Naive thymus-derived CD4-positive, alpha-beta T cell (primary cell): ENCODE measurements at places on chromosomes 5 and 9. TPM values are rescaled to one million over a fixed set of nuclear protein-coding genes. Genes with fewer than 3 reads are reported as not detected.

DNA sequence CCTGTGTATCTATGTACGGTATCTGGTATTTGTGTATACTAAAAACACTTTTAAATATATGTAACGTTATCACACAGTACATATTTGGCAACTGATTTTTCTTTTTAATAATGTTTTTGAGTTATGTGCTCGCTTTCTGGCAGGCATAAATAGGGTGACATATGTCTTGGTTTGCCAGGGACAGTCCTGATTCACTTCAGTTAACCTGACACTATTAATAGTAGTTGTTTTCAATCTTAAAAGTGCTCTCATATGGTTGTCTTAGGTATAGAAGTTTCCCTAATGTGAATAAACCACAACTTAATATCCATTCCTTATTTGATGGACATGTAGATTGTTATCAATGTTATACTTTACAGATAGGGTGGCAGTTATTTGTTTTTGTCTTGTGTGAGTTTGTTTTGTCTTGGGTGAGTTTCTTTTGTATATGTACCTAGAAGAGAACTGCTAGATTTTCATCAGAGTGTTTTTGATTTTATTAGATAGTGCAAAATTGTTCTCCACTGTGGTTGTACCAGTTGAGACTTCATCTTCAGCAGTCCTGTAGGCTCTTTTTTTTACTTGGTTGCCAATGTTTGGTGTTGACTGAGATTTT, 7.9 kb downstream of the G3BP1 start:
- H3K27me3 ChIP-seq, result no peaks in the 10 kb centered on the region
- peaks cover 2% of the 10 kb centered on the region for H3K36me3 ChIP-seq
- H3K4me3 ChIP-seq, result no peak overlapping the region
- no peak for DNase-seq

GRCh38 chr5:151213803-151214613, 9.9 kb downstream of the CCDC69 start:
- no peaks in the 10 kb centered on the region for H3K36me3 ChIP-seq
- peak overlapping the region; percentile 74 for H3K4me3 ChIP-seq
- peaks cover 80% of the 10 kb centered on the region for H3K4me1 ChIP-seq

DNA sequence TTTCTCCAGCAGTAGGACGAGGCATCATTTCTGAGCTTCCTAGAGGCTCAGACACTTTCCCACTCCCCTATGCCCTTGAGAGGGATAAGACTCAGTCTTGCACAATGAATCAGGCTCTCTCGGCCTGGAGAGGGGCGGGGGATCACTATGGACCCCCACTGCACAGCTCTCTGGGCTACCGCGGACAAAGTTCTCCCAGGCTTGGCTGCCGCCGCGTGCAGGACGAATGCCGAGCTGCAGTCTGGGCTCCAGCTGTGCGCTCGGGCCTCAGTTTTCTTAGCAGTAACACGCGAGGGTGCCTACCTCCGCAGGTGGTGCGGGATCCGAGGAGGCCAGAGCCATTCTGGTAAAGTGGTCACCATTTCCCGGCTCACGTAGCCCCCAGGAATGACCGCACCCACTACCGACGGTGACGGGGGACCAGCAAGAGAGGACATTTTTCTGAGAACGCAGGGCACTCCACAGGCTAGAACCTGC, 3.4 kb upstream of the MYORG start:
- H3K36me3 ChIP-seq, result no peaks in the 10 kb centered on the region
- H3K27me3 ChIP-seq, result no peaks in the 10 kb centered on the region
- peak; percentile 34 for DNase-seq
- peak overlapping the region; percentile 63 for H3K27ac ChIP-seq
- peak overlapping the region; percentile 58 for H3K4me3 ChIP-seq

GRCh38 chr9:123562844-123563346, 206.9 kb downstream of the CRB2 start:
- H3K36me3 ChIP-seq, result no peaks in the 10 kb centered on the region
- DNase-seq, result no peak
- no peaks in the 10 kb centered on the region for H3K27me3 ChIP-seq

DNA sequence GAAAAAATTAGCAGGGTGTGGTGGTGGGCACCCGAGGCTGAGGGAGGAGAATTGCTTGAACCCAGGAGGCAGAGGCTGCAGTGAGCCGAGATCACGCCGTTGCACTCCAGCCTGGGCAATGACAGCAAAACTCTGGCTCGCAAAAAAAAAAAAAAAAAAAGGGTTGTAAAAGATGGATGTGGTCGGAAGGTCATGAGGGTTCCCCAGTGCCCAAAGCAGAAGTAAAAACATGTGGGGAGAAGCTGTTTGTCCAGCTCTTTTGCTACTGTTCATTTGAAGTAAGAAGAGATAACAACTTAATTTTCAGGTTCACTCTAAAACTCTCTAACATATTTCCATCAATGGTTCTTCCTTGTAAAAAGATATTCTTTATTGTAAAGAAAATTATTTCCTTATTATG, 57.1 kb upstream of the GOLPH3 start:
- no peak overlapping the region for H3K4me3 ChIP-seq
- no peak for DNase-seq
- no peaks in the 10 kb centered on the region for H3K27me3 ChIP-seq
- H3K36me3 ChIP-seq, result no peaks in the 10 kb centered on the region

- H3K27ac ChIP-seq, result no peak overlapping the region
- DNase-seq, result no peak
- H3K4me1 ChIP-seq, result no peaks in the 10 kb centered on the region
- no peaks in the 10 kb centered on the region for H3K27me3 ChIP-seq
- H3K4me3 ChIP-seq, result no peak overlapping the region
Observed at GRCh38 chr9:82406456-82407085, 418.0 kb downstream of the SPATA31D1 start.

DNA sequence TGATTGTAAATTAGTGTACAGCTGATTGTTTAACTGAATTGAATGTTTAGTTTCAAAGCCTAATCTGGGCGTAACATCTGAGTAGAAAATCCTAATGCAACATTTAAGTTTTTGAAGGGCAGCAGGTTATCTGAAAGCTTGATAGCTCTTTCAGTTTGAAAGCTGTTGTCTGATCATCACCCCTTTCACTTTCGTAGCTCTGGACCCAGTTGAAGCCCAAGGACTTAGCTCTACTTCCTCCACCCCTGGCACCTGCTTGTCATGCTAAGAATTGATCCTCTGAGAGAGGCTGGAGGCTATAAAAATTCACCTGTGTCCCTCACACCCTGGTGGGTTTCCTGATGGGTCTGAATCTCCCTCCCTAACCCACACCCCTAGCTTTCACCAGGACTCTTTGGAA, 86.0 kb downstream of the ZFAND5 start:
- H3K27ac ChIP-seq, result no peak overlapping the region
- no peaks in the 10 kb centered on the region for H3K4me1 ChIP-seq
- H3K4me3 ChIP-seq, result no peak overlapping the region

DNA sequence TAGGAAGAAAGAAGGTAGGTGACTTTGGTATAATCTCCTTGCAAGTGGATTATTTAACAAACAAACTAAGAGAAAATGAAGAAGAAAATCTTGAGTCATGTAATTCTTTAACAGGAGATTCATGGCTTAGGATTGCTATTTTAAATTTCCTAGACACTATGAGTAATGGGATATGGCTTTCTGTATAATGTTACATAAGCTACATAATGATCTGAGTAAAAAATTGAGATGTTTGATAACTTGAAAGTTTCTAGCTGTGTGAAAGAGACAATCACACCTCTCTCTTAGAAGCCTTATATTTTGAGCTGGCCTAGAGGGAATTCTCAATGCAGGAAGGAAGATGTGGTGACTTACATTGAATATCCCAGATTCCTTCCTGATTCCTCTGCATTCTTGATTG, 92.5 kb downstream of the CDH9 start:
- no peak for DNase-seq
- H3K4me3 ChIP-seq, result no peak overlapping the region
- no peaks in the 10 kb centered on the region for H3K27me3 ChIP-seq
- no peaks in the 10 kb centered on the region for H3K4me1 ChIP-seq
- no peaks in the 10 kb centered on the region for H3K36me3 ChIP-seq

GRCh38 chr9:116377179-116377798, 223.7 kb downstream of the PAPPA start:
- H3K4me3 ChIP-seq, result no peak overlapping the region
- H3K36me3 ChIP-seq, result no peaks in the 10 kb centered on the region
- H3K27me3 ChIP-seq, result no peaks in the 10 kb centered on the region
- no peak for DNase-seq
- no peaks in the 10 kb centered on the region for H3K4me1 ChIP-seq
- H3K27ac ChIP-seq, result no peak overlapping the region

DNA sequence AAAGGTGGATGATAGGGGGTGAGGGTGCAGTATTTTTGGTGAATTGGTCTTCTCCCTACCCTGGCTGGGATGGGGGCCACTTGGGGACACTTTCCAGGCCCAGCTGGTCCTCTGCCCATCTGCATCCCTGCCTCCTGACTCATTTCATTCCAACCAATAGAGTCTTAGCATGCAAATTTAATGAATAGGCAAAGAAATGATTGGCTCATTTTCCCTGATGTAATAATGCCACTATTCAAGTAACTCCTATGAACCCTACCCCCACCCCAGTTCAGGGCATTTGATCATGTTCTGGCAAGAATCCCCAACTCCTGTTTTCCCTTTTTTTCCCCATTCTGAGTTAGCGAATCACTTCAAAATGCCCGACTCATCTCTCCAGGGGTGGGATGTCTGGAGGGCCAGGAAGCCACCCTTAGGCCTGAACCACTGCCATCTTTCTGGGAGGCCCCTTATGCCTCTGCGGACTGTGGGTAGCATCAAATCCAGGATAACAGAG, 56.7 kb downstream of the PCDH1 start:
- no peak overlapping the region for H3K27ac ChIP-seq
- H3K36me3 ChIP-seq, result no peaks in the 10 kb centered on the region
- H3K27me3 ChIP-seq, result no peaks in the 10 kb centered on the region
- H3K4me1 ChIP-seq, result no peaks in the 10 kb centered on the region
- no peak overlapping the region for H3K4me3 ChIP-seq

- H3K27ac ChIP-seq, result no peak overlapping the region
- no peaks in the 10 kb centered on the region for H3K27me3 ChIP-seq
- DNase-seq, result no peak
- no peaks in the 10 kb centered on the region for H3K4me1 ChIP-seq
- H3K36me3 ChIP-seq, result no peaks in the 10 kb centered on the region
- H3K4me3 ChIP-seq, result no peak overlapping the region
Observed at GRCh38 chr5:73198833-73199592, 26.0 kb downstream of the TMEM174 start.

- H3K27ac ChIP-seq, result no peak overlapping the region
- H3K4me3 ChIP-seq, result no peak overlapping the region
- H3K4me1 ChIP-seq, result peaks cover 18% of the 10 kb centered on the region
- peaks cover 27% of the 10 kb centered on the region for H3K36me3 ChIP-seq
- no peak for DNase-seq
Observed at GRCh38 chr5:134171972-134172371, 4.8 kb downstream of the SKP1 start.

GRCh38 chr5:16260000-16260399, 80.4 kb upstream of the MARCHF11 start:
- no peak overlapping the region for H3K27ac ChIP-seq
- no peaks in the 10 kb centered on the region for H3K36me3 ChIP-seq

DNA sequence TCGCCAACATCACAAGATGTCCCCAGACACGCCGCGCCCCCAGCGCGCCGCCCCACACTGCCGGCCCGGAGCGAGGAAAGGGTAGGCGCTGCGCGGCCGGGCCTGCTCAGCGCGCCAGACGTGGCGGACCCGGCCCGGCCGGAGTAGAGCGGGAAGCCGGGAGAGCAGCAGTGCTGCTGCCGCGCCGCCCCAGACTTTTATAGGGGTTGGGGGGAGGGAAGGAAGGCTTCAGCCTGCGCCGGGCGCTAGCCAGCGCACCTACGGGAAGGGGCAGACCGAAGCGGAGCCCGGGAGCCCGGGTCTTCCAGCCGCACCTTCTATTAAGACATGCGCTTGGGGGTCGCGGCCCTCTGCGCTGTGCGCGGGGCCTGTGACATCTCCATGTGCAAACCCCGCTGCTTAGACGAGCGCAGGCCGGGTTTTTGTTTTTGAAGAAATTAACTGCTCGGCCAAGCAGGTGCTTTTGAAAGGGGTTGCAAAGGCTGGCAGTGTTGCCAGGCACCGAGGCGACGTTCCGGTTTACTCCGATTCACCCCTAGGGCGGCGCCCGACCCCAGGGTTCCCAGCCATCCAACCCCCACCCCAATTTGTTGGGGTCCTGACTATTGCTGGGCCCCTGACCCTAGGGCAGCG, 353 bp upstream of the PAX5 start:
- no peaks in the 10 kb centered on the region for H3K36me3 ChIP-seq
- H3K27me3 ChIP-seq, result peaks cover 71% of the 10 kb centered on the region
- peak; percentile 21 for DNase-seq
- H3K4me1 ChIP-seq, result peaks cover 48% of the 10 kb centered on the region
- no peak overlapping the region for H3K27ac ChIP-seq

The IGFBPL1 gene
- not detected for total RNA-seq

The NUTM2F gene
- not detected for total RNA-seq

The CEL gene
- 2.2 TPM for total RNA-seq

The GIN1 gene
- 4.0 TPM for total RNA-seq

The MSMP gene
- total RNA-seq, result not detected

The DNAI1 gene
- not detected for total RNA-seq

The PKD2L2 gene
- 0.28 and 0.46 TPM in 2 replicates for total RNA-seq

The PCDHGA11 gene
- 0.16 TPM for total RNA-seq
